ACHN (cell line): ENCODE measurements at places on chromosomes 2 and 18.

DNA sequence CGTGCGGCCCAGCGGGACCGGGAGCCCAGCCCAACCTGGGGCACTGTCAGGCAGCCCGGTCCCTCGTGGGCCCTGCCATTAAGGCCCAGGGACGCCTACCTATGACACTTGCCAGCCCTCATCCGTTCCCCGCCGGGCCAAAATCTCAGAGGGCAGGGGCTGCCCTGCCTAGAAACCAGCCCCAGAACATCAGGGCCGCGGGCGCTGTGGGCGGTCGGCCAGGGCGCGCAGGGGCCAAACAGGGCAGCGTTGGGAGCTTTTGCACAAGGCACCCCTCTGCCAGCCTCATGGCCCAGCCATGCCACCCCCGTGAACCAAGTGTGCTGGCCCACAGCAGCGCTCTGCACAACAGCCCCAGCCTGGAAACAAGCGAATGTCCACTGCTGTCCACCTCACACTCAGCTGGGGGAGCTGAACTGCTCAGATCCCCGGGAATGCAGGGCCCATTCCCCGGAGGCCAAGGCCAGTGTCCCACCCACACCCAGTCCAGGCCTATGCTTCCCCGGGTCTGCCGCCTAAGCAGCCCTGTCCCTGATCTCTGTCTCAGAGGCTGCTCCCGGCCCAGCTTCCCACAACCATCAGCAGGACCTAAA lies 3.5 kb upstream of the NEURL3 start:
- no peak for DNase-seq

DNA sequence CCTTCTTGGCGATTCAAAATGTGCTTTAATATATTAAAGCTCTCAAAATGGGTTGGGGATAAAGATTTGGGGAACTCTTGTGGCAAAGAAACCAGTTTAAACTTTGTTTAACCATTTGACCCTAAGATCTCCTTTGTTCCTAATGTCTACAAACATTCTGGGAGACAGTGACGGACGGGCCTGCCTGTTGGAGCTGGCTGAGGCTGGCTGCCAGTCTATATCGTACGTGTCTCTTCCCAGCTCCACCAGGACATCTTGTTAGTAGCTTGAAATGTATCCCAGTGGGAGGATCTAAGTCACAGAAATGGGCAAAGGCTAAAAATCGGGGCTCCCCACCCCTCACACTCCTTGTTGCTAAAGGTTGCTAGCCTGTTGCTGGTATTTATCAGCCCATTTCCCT lies 30.7 kb downstream of the ZNF532 start:
- no peak for DNase-seq

- DNase-seq, result no peak
These were observed 52.8 kb downstream of the MOGAT1 start for GRCh38 chr2:222724208-222724607.

- no peak for DNase-seq
These were observed 56.8 kb upstream of the TTN start for GRCh38 chr2:178863856-178864620.

DNA sequence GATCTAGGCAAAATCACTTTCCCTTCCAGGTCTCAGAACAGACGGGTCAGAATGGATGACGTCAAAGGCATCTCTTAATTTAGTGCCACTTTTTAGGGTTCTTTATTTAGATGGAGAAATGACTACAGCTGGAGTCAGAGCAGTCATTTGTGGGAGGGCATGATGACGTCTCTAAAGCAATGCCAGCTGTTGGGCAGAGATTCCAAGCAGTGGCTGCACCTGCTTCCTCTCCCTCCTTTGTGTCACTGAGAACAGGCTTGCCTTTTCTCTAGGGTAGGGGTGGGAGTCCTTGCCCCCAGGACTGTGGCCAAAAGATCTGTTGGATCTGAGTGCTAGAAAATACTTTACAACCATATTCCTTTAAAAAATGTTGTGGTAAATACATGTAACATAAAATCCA lies 28.7 kb upstream of the SKOR2 start:
- no peak for DNase-seq

GRCh38 chr2:71609958-71610357 lies 156.6 kb downstream of the DYSF start:
- peak; percentile 62 for DNase-seq

GRCh38 chr18:41323044-41323443 lies 632.0 kb upstream of the PIK3C3 start:
- no peak for DNase-seq

GRCh38 chr2:22692746-22693145 lies 692.2 kb upstream of the KLHL29 start:
- no peak for DNase-seq

DNA sequence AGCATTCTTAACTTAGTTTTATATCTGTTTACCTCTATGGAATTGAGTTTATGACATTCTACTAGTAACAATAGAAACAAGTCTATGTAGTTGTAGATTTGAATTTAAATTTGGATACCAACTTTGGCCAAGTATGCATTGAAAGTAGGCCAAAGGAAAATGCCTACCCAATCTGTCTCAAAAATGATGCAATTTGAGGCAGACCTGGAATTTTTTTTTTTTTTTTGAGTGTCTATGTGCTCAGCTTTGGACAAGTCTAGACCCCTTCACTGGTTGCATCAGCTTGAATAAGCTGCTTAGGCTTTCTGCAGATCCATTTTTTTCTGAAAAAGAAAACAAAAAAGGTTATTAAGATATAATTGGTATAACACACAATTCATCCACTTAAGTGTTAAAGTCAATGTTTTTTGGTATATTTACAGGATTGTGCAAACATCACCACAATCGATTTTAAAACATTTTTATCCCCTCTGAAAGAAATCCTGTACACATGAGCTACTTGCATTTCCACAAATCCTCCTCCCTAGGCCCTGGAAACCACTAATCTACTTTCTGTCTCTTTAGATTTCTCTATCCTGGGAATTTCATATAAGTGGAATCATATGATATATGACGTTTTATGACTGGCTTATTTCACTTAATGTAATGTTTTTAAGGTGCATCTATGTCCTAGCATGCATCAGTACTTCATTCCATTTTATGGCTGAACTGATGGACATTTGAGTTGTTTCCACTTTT lies 185.1 kb upstream of the CCDC68 start:
- DNase-seq, result no peak

DNA sequence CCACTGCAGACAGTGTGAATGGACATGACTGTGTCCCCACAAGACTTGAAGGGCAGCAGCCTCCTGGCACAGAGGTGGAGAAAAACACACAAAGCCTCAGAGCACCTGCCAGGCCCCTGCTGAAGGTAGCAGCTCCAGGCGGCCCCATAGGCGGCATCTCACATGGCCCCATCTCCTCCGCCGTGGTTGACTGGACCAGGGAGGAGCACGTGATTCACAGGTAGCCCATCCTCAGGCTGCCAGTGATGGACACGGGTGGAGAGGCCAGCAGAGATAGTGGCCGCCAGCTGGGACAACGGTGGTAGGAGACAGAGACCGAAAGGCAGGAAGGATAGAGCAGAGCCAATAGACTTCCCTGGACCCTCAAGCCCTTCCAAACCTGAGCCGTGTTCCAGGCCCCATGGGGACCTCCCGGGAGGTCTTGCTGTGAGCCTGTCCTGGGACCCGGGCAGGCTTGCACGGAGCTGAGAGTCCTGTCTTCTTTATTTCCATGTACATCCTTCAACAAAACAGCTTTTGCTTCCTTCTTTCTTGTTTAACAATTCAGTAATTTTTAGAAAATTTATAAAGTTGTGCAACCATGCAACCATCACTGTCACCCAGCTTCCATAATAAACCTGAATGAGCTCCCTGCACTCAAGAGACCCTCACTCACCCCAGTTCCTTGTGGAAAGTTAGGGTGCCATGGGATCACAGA lies 26.9 kb downstream of the GPR55 start:
- DNase-seq, result no peak

- no peak for DNase-seq
These were observed 385.7 kb downstream of the STK39 start for GRCh38 chr2:167861574-167862193.

DNA sequence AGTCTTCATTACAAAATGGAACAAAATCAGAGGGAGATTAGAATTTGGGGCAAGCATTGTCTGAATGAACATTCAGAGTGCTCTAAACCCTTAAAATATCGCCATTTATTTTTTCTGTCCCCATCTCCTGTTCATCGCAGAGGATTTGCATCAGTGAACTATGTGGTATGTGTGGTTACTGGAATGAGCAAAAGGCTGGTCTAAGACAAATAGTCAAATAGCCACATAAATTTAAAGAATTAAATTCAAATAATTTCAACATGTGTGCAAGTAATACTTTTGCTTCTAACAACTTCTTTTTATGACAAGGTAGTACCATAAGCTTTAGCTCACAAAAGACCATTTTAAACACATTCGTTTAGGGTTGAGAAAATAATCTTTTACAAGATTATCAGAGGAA lies 82.6 kb upstream of the ST8SIA3 start:
- DNase-seq, result peak; percentile 5

- DNase-seq, result no peak
These were observed 51.2 kb downstream of the INHBB start for GRCh38 chr2:120396861-120397811.

- DNase-seq, result no peak
These were observed 43.7 kb downstream of the COA5 start for GRCh38 chr2:98564541-98565132.

- no peak for DNase-seq
These were observed 158.2 kb upstream of the CCDC150 start for GRCh38 chr2:196481324-196481697.

DNA sequence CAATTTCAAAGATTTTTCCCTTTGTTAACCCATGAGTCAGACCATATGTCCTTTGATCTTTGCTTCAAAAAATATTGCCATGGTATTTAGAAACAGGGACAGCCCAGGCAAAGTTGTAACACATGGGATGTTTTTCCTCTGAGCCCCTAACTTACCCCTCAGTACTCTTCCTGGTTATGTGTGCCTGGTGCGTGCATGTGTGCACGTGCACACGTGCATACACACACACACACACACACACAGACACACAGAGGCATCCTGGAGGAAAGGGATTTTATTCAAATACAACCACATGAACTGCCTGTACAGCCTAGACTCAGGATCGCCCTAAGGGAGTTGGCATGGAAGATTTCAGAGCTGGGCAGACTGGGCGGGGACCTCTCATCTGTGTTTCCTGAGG lies 5.1 kb downstream of the AFF3 start:
- no peak for DNase-seq

GRCh38 chr2:86476918-86477317 lies 35.7 kb downstream of the KDM3A start:
- DNase-seq, result no peak

GRCh38 chr2:17318013-17318412 lies 200.2 kb downstream of the RAD51AP2 start:
- DNase-seq, result no peak

DNA sequence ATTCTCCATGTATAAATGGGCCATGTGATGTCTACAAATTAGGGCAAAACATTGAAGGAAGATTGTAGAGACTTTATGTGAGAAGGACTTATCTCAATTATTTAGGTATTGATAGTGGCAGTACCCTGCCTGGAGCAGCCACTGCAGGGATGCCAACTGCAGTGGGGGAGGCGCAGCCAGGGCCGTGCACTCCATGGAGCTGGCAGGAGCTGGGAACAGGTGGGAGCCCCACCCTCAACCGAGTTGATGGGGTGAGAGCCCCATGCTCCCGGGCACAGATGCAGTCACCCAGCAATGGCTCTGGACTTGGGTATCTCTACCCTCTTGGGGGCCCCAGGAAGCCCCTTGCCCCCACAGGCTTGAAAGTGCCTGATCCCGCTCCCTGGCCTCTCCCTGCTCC lies 564.3 kb downstream of the SLC4A3 start:
- DNase-seq, result no peak

GRCh38 chr2:75064691-75065396 lies 106.4 kb downstream of the POLE4 start:
- peak; percentile 53 for DNase-seq

GRCh38 chr18:69718912-69719547 lies 228.6 kb downstream of the CD226 start:
- DNase-seq, result no peak

DNA sequence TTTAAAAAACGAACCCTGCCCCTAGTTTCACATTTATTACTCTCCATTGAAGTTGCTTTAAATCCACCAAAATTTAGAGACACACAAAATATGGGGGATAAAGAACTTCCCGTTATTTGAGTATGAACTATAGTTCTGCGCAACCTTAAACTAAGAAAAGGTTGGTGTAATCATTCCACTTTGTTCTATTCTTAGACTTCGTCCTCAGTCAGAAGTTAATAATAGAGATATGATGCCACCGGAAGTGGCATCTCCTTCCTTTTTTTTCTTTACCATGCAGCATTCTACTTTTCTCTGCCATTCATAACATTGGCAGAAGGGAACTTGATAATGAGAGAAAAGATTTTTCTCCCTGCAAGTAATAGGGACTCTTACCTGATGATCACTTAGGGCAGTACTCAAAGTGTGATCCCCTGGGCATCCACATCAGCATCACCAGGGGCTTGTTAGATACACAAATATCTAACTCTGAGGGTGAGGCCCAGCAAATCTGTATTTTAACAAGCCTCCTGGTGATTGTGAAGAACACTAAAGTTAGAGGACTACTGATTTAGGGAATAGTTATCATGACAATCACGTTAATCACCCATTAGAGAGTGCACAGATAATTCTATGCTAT lies 147.7 kb upstream of the DTNA start:
- no peak for DNase-seq

DNA sequence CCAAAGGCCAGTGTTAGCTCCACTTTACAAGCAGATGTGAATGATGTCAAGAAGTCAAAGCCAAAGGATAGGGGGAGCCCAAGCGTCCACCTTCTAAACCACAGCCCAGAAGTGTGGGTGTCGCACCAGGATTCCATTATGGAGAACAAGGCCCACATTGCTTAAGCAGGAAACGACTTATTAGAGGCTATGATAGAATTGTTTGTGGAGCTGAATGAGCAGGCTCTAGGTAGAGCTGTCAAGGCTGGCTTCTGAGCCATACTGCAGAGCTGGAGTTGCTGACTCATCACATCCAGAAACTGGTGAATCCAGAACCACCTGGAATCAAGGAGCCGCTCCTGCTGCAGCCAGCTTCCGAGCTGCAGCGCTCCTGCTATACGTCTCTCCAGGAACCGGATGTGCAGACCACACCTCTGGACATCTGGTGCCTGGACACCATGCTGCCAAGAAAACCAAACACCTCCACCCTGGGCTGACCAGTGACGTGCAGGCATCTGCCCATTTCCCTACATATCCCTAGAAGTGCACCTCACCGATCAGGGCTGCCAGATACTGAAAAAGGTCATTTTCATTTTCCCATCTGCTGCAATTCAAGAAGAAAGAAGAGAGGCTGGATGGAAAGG lies 6.2 kb upstream of the TWIST2 start:
- no peak for DNase-seq

DNA sequence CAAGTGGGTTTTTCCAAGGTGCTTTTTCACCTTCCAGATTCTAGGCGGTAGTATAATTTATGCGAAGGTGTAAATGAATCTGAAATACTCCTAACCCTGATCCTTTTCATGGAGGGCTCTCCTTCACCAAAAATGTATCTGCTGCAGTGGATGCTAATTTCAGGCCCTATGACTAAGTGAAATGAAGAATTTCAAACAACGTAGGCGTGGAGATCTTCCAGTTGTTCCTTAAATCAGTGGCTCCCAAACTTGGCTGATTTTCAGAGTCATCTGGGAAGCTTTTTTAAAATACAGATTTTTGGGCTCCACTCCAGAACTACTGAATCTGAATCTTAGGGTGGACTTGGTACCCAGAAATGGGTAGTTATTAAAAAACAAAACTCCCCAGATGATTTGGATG lies 5.5 kb downstream of the GCKR start:
- DNase-seq, result no peak

- peak; percentile 50 for DNase-seq
These were observed 686 bp upstream of the PNO1 start for GRCh38 chr2:68157002-68157401.

GRCh38 chr2:188042412-188042811 lies 249.3 kb upstream of the GULP1 start:
- peak; percentile 76 for DNase-seq

- DNase-seq, result no peak
These were observed 40.3 kb downstream of the SOWAHC start for GRCh38 chr2:109654326-109655050.
